Epithelial cell of esophagus (primary cell): ENCODE measurements at places on chromosomes 16 and 17.
A peak's percentile ranks its signal among the peaks of the same experiment; 100 is the strongest.

- DNase-seq: no peak
Observed at GRCh38 chr17:82444941-82445521, 5.5 kb downstream of the CYBC1 start.

- no peak for DNase-seq
Observed at GRCh38 chr16:17457997-17458396, 12.8 kb downstream of the XYLT1 start.

DNA sequence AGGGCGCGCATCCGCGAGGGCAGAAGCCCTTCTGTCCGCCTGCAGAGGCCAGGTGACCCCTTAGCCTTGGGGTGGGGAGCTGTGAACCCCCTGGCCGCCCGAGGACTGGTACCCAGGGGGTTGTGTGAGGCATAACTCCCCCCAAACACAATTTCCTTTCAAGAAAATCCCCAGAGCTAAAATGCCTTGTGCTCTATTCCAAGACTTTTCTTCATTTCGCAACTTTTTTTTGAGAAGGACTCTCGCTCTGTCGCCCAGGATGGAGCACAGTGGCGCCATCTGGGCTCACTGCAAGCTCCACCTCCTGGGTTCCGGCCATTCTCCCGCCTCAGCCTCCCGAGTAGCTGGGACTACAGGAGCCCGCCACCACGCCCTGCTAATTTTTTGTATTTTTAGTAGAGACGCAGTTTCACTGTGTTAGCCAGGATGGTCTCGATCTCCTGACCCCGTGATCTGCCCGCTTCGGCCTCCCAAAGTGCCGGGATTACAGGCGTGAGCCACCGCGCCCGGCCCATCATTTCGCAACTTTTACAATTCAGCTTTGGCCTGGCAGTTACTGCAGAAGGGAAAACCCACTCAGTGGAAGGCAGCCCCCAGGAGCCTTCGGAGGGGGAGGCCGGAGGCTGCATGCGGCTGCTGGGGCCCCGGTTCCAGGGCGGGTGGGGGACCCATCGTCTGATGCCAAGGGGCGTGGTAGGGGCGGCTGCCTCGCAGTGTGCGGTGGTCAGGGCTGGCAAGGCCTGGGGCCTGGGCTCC lies 963 bp upstream of the APRT start:
- peak; percentile 50 for DNase-seq

GRCh38 chr16:84357191-84357651 lies 11.1 kb upstream of the ATP2C2 start:
- DNase-seq: peak; percentile 90

DNA sequence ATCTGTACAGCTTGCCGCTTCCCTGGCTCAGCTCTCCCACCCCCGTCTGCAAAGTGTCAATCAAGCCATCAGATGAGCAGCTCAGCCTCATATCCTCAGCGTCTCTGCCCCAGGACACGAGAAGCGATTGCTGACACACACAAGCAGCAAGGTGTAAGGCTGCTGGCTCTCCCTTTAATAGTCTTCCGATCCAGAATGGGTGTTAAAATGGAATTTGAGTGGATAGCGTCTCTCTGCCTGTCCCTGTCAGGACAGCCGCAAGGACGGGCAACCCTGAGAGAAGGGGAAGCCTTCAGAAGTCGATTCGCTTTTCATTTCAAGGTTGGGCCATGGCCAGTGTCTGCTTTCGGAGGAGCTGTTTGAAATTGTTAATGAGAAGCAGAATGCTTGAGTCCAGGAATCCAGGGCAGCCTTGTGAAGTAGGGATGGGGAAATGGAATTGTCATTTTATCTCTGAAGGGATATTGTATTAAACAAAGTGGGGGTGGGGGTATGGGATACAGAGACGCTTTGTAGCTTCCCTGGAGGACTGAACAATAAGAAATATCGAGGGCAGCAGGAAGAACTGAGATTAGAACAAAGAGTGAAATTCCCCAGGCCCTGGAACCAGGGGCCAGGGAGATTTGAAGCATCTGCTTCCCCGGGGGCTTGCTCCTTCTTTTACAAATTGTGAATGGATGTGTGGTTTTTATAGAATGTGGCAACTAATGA lies 4.7 kb upstream of the PIPOX start:
- DNase-seq: no peak

- peak; percentile 54 for DNase-seq
Observed at GRCh38 chr17:43907998-43908721, 824 bp upstream of the MPP2 start.

GRCh38 chr17:10115536-10115932 lies 82.9 kb downstream of the GAS7 start:
- DNase-seq: no peak

DNA sequence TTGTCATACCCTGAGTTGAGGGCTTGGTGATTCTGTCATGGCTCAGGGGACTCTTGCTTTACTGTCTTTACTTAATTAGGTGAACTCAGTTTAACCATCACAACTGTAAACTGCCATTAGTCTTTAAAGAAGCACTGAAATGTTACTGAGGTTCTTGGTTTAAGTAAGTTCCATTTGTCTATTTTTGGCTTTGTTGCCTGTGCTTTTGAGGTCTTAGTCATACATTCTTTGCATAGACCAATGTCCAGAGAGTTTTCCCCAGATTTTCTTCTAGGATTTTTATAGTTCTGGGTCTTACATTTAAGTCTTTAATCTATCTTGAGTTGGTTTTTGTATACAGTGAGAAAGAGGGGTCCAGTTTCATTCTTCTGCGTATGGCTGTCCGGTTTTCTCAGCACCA lies 137.5 kb downstream of the SOCS1 start:
- DNase-seq: no peak
